ENCODE measurements at places on chromosomes 3 and 15.

GRCh38 chr3:33131331-33132018, 17.7 kb downstream of the CRTAP start:
- peak; percentile 88 for DNase-seq

- peak; percentile 72 for DNase-seq
Measured at GRCh38 chr3:69385723-69386555, at the start of gene FRMD4B. Gene FRMD4B, minus strand, starts transcription at chr3:69386088. Its CDS starts 99 bp downstream, at chr3:69385989.

GRCh38 chr3:120284747-120285507, at the start of gene GPR156:
Gene GPR156, minus strand, starts transcription at chr3:120285222. Its CDS starts 41,124 bp downstream, at chr3:120244098.
- DNase-seq = peak; percentile 88

DNA sequence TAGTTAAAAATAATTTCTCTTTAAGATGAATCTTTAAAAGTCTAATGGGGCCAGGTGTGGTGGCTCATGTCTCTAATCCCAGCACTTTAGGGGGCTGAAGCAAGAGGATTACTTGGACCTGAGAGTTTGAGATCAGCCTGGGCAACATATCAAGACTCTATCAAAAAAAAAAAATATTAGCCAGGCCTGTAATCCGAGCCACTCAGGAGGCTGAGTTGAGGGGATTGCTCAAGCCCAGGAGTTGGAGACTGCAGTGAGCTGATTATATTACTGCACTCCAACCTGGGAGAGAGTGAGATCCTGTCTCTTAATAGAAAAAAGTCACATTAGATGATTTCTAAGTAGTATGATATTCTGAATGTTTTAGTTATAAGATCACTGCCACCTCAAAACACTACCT, 322.0 kb upstream of the MANF start:
- DNase-seq = no peak

GRCh38 chr15:39976291-39977274, 42.7 kb downstream of the EIF2AK4 start:
- DNase-seq = peak; percentile 74

DNA sequence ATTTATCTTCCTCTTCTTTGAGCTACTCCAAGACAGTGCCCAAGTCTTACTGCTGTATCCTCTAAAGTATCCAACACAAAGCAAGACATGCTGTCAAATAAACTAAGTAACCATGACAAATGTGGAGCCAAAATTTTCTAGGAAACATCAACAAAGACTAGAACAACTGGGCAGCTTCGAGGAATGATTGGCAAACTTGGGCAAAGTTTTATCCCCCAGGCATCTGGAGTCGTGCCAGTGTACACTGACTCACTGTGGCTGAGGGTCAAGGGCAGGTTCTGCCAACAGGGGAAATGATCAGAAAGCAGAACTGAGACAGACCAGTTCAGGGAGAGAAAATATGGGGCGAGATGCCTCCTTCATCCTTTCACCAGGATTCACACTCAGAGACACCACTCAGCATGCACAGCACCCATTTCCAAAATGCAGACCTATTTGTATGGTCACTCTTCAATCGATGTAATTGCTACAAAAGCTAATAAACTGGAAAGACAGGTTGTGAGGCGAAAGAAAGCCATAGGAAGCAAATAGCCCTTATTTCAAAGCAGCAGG, 65.8 kb downstream of the MB21D2 start:
- no peak for DNase-seq

- DNase-seq = no peak
Measured at GRCh38 chr3:5332270-5332956, 144.9 kb downstream of the EDEM1 start.

- no peak for DNase-seq
Measured at GRCh38 chr3:192919901-192920300, 2.2 kb upstream of the MB21D2 start.

- no peak for DNase-seq
Measured at GRCh38 chr3:86929046-86929445, 61.9 kb downstream of the VGLL3 start.

DNA sequence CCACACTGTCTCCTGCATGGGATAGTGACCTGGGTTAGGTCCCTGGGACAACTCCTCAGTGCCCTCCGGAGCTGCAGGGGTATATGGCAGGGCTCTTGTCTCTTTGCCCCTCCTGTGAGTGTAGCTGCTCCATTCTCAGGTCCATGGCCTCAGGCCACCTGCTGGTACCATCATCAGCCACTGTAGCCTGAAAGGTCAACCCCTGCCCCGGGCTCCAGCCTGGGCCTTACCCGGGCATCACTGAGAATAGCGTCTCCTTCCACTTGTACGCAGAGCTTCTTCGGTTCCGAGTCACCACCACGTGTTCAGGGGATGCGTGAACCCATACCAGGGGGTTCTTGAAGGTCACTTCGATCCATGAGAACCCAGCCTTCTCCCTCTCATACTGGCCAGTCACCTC, 13.8 kb downstream of the ITIH4 start:
- no peak for DNase-seq

DNA sequence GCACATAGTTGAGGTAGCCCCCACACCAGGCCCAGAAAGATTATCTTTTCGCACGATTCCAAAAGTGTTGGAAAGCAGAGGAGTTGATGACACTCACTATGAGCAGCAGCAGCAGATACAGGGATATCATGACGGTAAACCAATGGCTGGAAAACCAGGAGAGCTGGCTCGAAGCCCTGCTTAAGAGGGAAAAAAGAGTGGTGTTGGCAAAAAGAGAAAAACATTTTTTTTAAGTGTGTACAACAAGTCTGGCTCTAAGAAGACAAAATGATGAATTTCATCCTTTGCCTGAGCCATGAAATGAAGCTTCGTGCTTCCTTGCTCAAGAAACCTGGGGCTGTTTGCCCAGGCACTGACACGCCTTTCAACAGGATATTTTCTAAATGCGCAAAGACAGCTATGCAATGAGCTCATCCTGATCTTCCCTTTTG, 27.3 kb downstream of the PARP16 start:
- no peak for DNase-seq

- peak; percentile 87 for DNase-seq
Measured at GRCh38 chr3:13879102-13879945, 547 bp downstream of the WNT7A start.

- no peak for DNase-seq
Measured at GRCh38 chr3:147415874-147416273, 6.7 kb downstream of the ZIC1 start.

DNA sequence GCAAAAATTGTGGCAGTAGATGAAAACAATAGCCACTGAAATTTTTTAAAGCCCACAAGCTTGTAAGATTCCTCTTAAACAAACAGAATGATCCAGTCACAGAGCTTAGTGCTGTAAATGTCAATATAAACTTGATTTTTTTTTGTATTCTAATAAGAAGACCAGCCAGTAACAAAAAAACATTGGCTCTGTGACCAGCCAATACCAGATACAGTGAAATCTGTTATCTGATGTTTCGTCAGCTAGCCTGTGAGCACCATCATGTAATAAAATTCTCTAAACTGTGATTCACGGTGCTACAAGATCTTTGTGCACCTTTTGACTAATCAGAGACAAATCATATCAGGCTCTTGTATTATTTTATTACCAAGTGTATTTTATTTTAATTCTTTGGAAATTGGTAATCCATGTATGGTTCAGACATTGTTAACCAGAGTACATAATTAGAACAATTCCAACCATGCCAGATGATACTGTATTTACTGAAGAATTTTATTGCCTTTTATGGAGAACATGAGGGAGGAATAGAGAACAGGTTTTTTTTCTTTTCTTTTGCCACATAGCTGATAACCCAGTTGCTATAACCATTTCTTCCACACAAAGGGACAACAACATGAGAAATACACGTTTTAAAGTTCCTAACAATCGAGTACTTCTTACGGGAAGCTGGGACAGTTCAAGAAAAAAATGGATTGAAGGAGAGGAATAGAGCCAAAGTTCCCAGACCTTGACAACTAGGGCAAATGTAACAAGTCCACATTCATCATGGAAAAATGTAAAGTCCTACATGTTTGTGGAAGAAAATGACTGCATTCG, 71.9 kb downstream of the FILIP1L start:
- no peak for DNase-seq

DNA sequence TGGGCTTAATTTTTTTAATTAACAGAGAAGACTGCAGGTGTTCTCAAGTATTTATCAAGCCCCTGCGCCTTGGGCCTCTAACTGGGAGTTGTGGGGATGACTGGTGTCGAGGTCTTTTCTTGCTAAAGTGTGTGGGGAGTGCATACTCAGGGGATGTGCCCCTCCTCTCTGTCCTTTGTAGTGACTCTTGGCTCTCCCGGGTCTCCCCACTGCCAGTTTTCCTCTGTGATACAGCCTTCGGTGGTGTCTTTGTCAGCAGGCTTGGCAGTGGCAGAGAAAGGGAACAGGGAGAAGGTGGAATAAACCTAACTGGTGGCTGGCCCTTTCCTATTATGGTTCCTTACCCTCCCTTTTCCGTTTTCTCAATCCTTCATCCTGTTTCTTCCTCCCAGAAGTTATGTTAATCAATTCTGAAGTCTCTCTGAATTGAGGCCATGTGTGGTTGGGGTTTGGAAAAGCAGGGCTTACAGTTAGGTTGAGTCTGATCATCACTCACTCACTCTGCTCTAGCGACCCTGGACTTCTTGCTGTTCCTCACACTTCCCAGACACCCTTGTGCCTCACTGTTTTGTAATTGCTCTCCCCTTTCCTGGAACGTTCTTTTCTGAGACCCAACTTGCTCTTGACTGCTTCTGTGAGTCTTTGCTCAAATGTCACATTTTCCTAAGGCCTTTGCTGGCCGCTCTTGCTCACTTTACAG, 158.1 kb downstream of the PTPRG start:
- no peak for DNase-seq

- DNase-seq = no peak
Measured at GRCh38 chr15:25543196-25543595, 104.4 kb upstream of the UBE3A start.

- no peak for DNase-seq
Measured at GRCh38 chr15:63971427-63971805, 74.9 kb downstream of the DAPK2 start.

- no peak for DNase-seq
Measured at GRCh38 chr3:23629181-23629894, 176.4 kb upstream of the UBE2E1 start.

DNA sequence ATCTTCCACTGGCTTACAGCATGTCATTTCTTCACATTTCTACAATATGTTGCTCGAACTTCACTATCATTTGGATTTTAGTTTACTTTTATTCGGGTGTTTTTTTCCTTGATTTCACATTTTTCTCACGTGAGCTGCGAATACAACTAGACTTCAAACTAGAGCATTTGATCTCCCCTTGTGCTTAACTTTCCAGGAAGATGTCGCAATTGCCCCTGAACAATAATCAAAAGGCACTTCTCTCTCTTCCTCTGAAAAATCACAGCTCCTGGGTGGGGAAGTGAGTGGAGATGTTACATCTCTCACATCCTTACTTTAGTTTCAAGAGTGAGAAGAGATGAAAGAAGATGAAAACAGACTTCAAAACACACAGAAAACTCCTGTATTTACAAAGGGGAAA, 587.9 kb downstream of the TBL1XR1 start:
- no peak for DNase-seq

- no peak for DNase-seq
Measured at GRCh38 chr3:138827222-138827621, 7.5 kb downstream of the PIK3CB start.

DNA sequence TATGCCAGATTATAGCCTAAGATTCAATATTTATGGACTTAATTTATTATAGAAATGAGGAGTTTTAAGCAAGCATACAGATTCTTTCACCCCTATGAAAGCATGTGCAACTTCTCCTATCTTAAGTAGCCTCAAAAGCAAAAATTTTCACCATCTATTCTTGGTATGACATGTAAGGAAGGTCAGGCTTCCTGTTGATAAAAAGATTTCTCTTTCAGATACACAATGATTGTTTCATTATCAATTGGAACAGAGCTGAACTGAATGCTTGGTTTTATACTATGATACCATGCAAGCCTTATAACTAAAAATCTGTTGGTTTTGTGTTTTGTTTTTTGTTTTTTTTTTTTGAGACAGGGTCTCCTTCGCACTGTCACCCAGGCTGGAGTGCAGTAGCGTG, 3.9 kb downstream of the GRK7 start:
- no peak for DNase-seq

DNA sequence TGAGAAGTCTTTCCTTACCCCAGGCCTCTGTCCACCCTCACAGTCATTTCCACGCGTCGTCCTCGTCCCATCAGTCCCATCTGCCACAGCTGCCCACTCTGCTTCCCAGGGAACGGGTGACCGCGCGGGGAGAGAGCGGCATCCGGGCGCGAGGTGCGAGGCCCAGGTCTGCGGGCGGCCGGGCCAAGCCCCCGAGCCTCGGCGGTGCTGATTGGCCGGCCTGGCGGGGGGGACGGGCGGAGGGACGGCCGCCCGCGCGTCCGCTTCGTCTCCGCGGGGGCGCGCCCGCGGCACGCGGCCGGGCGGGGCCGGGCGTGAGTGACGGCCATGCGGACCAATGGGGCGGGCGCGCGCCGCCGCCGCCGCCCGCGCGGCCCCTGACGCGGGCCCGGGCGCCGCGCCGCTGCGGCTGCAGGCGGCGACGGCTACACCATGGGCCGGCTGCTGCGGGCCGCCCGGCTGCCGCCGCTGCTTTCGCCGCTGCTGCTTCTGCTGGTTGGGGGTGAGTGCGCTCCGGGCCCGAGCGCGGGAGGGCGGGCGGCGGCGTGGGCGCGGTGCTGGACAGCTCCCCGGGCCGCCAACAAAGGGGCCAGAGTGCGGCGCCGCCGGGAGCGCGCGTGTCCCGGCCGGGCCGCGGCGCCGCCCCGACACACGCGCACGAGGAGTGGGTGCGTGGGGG, at the start of gene PODXL2:
Gene PODXL2, plus strand, starts transcription at position 398 of the 679 bp plus-strand sequence. Its CDS starts 35 bp downstream, at position 433.
- DNase-seq = peak; percentile 99

GRCh38 chr15:68433551-68433950, 1.6 kb upstream of the ITGA11 start:
- DNase-seq = no peak

- no peak for DNase-seq
Measured at GRCh38 chr3:32184187-32184730, 54.2 kb upstream of the CMTM8 start.

- DNase-seq = no peak
Measured at GRCh38 chr15:97968380-97968779, 7.9 kb downstream of the ARRDC4 start.

DNA sequence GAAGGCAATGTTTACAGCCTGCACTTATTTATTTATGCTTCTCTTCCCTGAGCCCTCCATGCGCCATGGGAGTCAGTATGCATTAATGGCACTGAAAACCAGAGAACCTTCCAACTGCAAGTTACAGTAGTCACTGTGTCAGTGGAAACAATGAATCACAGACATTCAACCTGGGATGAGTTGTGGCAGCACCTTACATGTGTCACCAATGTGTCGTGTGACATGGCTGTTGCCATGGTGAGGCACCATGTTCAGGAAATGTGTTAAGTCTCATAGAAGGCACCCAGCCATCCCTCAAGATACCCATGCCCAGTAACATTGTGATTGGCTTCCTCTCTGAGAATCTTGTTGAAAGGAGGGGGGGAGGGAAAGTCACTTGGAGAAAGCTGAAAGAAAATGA, 105.0 kb downstream of the FOXP1 start:
- DNase-seq = no peak

DNA sequence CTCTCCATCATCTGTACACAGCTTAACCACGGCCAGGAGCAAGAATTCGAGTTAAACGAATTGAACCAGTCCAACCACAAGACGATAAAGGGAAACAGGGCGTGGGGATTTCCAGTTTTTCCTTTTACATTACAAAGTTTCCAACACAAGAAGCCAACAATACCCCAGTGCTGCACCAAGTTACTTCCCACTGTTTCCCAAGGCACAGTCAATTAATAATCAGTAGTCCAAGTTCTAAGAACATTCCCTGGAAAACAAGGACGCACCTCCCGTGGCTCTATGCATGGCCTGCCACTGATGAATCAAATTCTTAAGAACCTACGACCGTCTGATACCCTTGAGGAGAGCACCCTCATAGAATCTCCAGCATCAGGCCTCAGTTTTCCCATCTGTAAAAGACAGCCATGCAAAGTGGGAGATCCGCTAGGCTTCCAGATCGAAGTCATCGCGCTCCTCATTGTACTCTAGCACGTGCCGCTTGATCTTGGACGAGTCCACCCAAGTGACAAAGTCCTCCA, 774 bp downstream of the IMP3 start:
- DNase-seq = peak; percentile 42

Data from H7 (cell line).